ENCODE measurements at places on chromosomes 5 and 9.

GRCh38 chr9:21121595-21122251 lies 19.9 kb downstream of the IFNW1 start:
- DNase-seq: no peak

DNA sequence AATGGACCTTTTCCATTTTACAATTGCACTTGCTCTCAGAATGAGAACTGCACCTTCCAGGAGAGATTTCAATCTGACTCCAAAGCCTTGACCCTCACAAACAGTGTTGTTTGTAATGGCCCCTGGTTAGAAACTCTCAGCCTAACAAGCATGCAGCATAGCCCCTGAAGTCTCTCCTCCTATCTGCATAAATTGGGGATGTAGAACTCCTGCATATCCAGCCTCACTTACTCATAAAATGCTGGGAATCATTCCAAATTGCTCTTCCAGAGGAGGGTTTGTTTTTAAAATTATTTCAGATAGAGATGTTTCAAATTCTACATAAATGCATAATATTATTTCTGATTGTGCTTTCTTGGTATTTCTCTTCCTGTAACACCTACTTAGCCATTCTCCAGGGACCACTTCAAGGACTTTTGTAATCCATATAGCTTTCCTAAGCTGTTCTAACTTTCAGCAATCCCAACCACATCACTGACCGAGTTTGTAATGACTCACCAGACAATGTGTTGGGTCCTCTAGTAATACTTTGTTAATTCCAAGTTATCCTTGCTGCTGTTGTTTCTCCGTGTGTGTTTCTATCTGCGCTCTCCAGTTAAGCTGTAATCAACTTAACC lies 143.8 kb upstream of the CCDC152 start:
- no peak for DNase-seq

GRCh38 chr9:125613141-125613540 lies 93.9 kb downstream of the MAPKAP1 start:
- DNase-seq: no peak

DNA sequence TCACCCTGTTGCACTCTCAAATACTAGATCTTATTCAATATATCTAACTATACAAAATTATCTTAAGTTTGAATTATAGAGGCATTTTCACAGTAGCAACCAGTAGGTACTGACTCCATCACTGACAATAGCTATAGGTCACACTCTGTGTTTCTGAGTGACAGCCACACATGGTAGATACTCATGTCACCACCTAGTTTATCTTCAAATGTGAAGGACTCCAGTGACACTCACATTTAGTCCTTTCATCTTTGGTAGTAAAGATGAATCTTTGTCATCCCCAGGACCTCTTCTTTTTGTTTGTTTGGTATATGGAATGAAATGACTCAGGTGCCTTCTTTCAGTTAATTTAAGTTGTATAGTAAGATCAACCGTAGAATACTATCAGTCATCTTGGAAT lies 102.5 kb upstream of the DHFR start:
- DNase-seq: no peak

GRCh38 chr9:78973907-78974306 lies 597.9 kb upstream of the TLE4 start:
- no peak for DNase-seq

GRCh38 chr5:169649486-169649885 lies 12.4 kb downstream of the DOCK2 start:
- DNase-seq: no peak

DNA sequence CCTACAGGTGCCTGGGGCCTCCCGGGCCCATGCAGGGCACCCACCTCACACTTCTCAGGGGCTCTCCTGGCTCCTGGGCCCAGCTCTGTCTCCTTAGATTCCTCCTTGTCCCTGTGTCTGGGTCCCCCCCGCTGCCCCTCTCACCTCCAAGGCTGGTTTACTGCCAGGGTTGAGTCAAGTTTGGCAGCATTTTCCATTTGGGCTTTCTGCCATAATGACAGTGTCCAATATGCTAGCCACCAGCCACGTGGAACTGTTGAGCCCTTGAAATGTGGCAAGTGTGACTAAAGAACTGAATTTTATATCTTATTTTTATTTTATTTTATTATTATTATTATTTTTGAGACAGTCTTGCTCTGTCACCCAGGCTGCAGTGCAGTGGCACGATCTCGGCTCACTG lies 1.9 kb downstream of the TTC16 start:
- no peak for DNase-seq

DNA sequence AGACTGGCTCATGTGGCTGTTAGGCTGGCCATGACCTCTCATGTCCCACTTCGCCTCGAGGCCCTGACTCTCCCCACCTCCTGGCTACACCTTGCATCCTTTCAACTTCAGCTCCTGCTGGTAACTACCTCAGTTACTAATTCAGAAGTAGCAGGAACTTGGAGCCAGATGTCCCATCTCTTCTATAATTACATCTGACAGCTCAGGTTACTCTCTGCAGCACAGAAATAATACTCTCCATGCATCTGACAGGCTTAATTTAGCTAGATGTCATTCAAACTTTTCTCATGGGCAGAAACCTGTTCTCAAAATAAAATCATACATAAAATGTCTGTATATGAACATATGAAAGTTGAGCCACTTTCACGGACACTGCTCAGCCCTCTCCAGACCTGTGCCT lies 92.2 kb upstream of the IL33 start:
- DNase-seq: no peak

GRCh38 chr5:92922231-92922967 lies 658.6 kb downstream of the NR2F1-AS1 start:
- no peak for DNase-seq

DNA sequence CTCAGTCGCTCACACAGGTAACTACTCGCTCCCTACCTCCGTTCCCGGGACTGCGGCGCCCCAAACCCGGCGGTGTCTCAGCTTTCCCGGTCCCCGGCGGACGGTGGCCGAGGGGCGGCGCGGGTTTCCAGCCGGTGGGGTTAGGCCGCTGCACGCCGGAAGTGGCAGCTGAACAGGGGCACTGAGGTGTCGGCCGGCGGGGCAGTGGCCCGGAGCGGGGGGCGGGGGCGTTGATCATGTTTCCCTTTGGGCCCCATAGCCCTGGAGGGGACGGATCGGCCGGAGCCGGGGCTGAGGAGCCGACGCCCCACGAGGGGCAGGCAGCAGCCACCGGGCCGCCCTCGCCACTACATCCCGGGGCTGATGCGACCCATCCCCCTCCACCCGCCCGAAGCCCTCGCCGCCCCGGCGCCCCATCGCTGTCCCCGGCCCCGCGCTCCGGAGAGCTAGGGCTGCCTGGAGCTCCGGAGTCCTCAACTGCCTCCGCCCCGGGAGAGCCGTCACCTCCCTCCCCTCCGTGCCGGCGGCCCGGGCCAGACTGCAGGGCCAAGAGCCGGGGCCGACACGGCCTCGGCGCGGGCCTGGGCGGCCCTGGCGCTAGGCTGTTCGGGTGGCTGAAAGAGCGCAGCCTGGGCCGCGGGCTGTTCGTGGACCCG lies at the start of gene DCAF10:
DCAF10 (plus strand) TSS at position 167 of the 656 bp plus-strand sequence; CDS start at position 237, 70 bp downstream.
- peak; percentile 94 for DNase-seq

DNA sequence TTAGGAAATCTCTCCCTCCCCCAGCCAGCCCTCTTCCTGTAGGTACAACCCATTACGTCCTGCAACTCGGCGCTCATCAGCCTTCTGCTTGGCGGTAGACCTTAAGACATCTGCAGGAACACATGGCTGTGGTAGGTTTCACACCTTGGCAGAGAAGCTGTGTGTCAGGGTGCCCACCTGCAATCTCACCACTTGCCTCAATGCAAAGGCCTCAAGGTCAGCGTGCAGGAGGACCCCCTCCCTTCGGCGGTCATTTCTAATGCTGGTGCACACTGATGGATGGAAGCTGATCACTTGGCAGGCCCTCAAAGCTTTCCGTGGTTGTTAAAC lies 67.3 kb downstream of the CRB2 start:
- no peak for DNase-seq

DNA sequence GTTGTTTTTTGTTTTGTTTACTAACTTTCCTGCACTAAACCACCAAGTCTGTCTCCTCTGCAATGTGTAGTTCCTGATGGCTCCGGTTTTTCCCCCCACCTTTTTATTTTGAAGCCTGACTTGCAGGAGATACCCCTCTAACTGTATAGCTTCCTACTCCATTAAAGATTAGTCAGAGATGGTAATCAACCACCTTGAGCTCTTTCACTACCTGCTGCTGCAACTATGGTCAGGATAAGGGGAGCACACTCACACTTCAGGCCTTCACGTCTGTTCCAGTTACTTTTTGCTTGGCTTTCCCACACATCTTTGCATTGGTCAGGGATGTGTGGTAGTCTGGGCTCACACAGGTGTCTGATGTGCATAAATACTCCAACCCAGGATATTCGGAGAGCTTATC lies 63.4 kb downstream of the NR6A1 start:
- no peak for DNase-seq

DNA sequence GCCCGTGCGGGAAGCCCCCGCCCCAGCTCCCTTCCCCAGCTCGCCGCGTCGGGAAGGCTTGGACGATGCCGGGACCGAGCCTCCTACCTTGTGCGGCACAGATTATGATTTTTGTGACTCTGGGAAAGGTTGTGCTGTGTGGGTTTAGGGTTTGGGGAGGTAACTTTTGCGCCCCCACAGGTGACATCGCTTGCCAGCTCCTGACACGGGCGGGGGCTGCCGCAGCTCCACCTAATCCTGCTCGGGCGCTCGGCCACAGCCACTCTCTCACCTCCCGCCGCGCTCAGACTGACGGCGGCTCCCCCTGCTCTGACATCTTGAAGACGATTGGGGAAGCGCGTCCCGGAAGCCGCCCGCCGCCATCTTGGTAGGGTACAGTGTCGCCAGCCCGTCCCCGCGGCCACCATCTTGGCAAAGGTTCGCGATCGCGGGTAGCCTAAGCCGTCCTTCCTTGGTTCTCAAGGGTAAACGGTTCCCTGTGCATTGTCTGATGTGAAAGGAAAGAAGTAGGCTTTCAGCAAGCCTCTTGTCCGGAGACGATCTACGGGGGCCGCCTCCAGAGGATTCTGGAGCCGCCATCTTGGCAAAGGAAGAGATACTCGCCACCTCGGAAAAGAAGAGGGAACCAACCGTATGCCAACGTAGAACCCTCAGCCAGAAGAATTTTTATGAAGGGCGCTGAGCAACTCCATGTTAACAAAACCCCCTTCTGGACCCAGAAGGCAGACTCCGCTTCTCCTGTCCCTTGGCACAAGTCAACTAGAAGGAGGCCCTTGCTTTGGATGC lies 1.8 kb upstream of the NR3C1 start:
- peak; percentile 88 for DNase-seq

DNA sequence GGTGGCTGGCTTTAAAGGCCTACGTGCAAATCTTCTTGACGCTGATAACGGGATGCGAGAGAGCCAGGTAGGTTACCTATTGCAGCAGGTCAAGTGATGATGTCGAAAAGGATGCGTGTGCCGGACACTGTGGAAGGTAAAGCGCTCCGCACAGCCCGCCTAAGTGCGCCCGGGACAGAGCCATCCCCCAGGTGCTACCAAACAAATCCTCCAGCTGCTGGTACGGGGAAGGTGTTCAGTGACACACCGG lies 245 bp upstream of the DNAJC25 start:
- DNase-seq: no peak

GRCh38 chr5:41408676-41409443 lies 101.5 kb downstream of the PLCXD3 start:
- no peak for DNase-seq

GRCh38 chr5:71922584-71923106 lies 184.6 kb upstream of the MAP1B start:
- DNase-seq: no peak

DNA sequence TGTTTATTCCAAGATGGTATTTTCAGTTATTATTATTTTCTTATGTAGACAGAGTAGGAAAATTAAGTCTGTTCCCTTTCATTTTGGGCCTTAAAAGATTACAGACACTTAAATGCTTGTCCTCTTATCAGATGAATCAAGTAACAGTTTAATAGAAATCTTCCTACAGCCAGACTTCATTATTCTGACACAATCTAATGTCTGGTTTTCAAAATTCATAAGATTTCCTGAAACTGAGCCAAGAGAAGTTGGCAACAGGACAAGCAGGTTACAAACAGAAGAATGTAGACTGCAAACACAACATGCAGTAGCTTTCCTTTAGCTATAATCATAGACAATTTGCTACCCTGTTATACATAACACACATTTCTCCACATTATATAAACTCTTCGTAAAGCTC lies 130.5 kb downstream of the FBXL17 start:
- no peak for DNase-seq

DNA sequence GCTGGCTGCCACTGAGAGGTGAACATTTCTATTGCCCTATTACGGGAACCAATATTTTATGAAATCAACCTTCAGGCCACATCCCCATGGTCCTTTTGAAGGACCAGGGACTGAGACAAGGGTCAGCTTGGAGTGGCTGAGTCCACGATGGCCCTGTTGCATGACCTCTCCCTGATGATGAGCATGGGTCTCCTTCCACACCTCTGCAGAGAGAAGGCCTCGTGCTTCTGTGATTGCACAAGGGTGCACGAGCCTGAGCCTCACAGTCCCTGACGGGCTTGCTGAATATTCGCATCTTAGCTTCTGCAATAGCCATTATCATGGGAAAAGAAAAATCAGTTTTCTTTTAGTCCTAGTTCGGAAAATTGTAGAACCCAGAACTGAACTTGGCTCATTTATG lies 255.0 kb upstream of the IRX2 start:
- DNase-seq: no peak

DNA sequence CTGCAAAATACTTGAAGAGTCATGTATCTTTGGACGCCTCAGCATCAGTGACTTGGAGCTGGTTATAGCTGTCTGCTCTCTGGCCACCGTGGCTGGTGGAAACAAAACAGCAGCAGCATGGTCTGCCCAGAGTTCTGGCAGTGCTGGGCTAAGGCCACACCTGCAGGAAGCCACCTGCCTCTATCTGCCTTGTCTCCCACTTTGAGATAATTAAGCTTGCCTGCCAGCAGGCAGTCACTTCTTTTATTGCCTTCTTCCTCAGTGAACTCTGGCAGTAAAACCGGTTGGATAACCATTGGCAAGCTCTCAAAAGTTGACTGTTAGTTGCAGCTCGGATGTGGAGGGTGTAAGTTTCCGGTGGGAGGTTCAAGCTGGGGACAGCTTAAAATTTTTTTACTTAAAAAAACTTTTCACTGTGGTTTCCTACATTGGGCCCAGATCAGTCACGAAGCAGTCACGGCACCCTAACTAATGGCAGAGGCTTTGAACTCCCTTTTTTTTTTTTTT lies 4.9 kb downstream of the SMIM3 start:
- no peak for DNase-seq
